ENCODE measurements at places on chromosomes 12 and 14. TPM values are rescaled to one million over a fixed set of nuclear protein-coding genes. Genes with fewer than 3 reads are reported as not detected.

The STAT2 gene
- 567 TPM for total RNA-seq

The NDUFA9 gene
- 29.0 TPM for total RNA-seq

The EP400 gene
- 14.5 TPM for total RNA-seq

The CD27 gene
- total RNA-seq: not detected

The TAS2R14 gene
- total RNA-seq: 7.2 TPM

The NELL2 gene
- not detected for total RNA-seq

DNA sequence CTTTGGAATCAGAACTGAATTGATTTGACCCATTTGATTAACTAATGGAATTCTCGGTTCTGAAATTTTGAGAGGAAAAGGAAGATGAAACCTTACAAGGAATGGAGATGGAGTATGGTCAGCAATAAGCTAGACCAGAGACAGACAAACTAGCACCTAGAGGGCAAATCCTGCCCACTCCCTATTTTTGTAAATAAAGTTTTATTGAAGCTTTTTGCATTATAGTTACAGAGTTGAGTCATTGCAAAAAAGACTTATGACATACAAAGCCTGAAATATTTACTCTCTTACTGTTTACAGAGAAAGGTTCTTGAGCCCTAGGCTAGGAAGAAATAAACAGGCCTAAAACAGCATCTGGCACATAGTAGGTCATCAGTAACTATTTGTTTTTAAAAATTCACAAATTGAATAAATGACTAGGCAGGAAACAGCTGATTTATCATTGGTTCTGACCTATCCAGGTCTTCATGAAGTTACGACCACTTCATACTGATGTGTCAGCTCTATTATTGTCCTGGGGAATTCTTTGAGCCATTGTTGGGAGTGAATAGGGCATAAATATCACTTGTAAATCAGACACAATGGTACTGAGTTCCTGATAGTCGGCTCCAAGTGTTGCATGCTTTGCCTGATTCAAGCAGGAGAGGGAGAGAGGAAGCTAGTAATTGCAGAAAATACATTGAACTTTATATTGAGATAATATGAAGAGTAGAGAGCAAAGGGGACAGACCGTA is 14.6 kb upstream of the STAB2 start:
- H3K27ac ChIP-seq: no peak overlapping the region
- H3K36me3 ChIP-seq: no peaks in the 10 kb centered on the region
- H3K4me3 ChIP-seq: no peak overlapping the region
- no peak for DNase-seq

DNA sequence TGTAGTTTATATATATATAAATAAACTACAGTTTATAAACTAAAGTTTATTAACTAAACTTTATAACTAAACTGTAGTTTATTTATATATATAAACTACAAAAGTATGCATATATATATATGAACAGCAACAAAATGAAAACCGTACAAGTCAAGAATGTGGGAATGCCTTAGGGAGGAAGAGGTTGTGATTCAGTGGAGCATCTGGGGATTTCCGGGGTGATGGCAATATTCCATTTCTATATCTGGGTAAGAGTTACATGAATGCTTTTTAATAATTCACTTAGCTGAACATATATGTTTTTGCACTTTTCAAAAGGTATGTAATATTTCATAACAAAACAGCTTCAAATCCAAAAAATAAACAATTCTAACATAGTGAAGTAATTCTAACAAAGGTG is 30.1 kb upstream of the CAND1 start:
- H3K4me1 ChIP-seq: no peaks in the 10 kb centered on the region
- H3K27me3 ChIP-seq: no peaks in the 10 kb centered on the region
- no peak overlapping the region for H3K4me3 ChIP-seq

GRCh38 chr14:23421594-23421993 is 13.5 kb upstream of the MYH6 start:
- DNase-seq: no peak
- no peak overlapping the region for H3K4me3 ChIP-seq
- H3K36me3 ChIP-seq: no peaks in the 10 kb centered on the region
- H3K27ac ChIP-seq: no peak overlapping the region

- H3K36me3 ChIP-seq: no peaks in the 10 kb centered on the region
- H3K27ac ChIP-seq: no peak overlapping the region
- DNase-seq: no peak
- H3K4me1 ChIP-seq: no peaks in the 10 kb centered on the region
Observed at GRCh38 chr12:89789862-89790261, 81.2 kb upstream of the ATP2B1 start.

- no peaks in the 10 kb centered on the region for H3K27me3 ChIP-seq
- no peak for DNase-seq
- no peaks in the 10 kb centered on the region for H3K36me3 ChIP-seq
- no peak overlapping the region for H3K27ac ChIP-seq
- H3K4me3 ChIP-seq: no peak overlapping the region
Observed at GRCh38 chr12:41739066-41739465, 405.6 kb downstream of the GXYLT1 start.

- DNase-seq: no peak
- H3K27ac ChIP-seq: no peak overlapping the region
- H3K36me3 ChIP-seq: peaks cover 13% of the 10 kb centered on the region
- no peaks in the 10 kb centered on the region for H3K27me3 ChIP-seq
- H3K4me1 ChIP-seq: peaks cover 40% of the 10 kb centered on the region
Observed at GRCh38 chr14:96051642-96052540, 12.7 kb downstream of the C14orf132 start.

DNA sequence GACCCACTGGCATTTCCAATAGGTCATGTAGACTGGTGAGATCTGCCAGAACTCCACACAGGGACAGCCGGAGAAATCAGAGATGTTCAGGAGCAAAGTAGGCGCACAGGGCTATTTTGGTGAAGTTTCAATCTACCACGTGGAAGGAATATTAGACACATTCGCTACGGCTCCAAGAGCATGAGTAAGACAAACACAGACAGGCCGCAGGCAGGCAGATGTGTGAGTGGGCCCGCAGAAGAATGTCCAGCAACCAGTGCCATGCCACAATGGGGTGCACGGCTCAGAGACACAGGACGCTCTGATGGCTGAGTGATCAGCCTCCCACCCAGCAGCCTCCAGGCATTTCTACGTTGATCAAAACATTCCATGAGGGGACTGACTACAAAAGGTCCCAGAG is 10.4 kb downstream of the SLC15A4 start:
- H3K27me3 ChIP-seq: no peaks in the 10 kb centered on the region
- DNase-seq: no peak
- H3K4me3 ChIP-seq: no peak overlapping the region
- H3K4me1 ChIP-seq: peaks cover 41% of the 10 kb centered on the region
- H3K27ac ChIP-seq: peak overlapping the region; percentile 5

- peak; percentile 71 for DNase-seq
- H3K27ac ChIP-seq: peak overlapping the region; percentile 59
- H3K4me1 ChIP-seq: peaks cover 15% of the 10 kb centered on the region
- H3K27me3 ChIP-seq: no peaks in the 10 kb centered on the region
- H3K36me3 ChIP-seq: peaks cover 99% of the 10 kb centered on the region
- no peak overlapping the region for H3K4me3 ChIP-seq
Observed at GRCh38 chr14:74549588-74549987, 56.0 kb downstream of the ISCA2 start.

- DNase-seq: peak; percentile 81
- H3K27me3 ChIP-seq: no peaks in the 10 kb centered on the region
- peaks cover 12% of the 10 kb centered on the region for H3K4me1 ChIP-seq
- peak overlapping the region; percentile 65 for H3K4me3 ChIP-seq
- no peaks in the 10 kb centered on the region for H3K36me3 ChIP-seq
- H3K27ac ChIP-seq: peak overlapping the region; percentile 38
Observed at GRCh38 chr14:31229638-31230572, 22.3 kb upstream of the HECTD1 start.

GRCh38 chr14:35689000-35689460 is 120.1 kb downstream of the RALGAPA1 start:
- no peak overlapping the region for H3K27ac ChIP-seq
- no peaks in the 10 kb centered on the region for H3K4me1 ChIP-seq
- no peak for DNase-seq
- H3K36me3 ChIP-seq: no peaks in the 10 kb centered on the region
- no peak overlapping the region for H3K4me3 ChIP-seq
- H3K27me3 ChIP-seq: no peaks in the 10 kb centered on the region

All from osteoblast (primary cell).